B cell (primary cell): ENCODE measurements at places on chromosomes 16 and 17. TPM values are rescaled to one million over a fixed set of nuclear protein-coding genes. Genes with fewer than 3 reads are reported as not detected.

GRCh38 chr16:22216191-22216831, 10.2 kb downstream of the EEF2K start:
- no peak for DNase-seq

DNA sequence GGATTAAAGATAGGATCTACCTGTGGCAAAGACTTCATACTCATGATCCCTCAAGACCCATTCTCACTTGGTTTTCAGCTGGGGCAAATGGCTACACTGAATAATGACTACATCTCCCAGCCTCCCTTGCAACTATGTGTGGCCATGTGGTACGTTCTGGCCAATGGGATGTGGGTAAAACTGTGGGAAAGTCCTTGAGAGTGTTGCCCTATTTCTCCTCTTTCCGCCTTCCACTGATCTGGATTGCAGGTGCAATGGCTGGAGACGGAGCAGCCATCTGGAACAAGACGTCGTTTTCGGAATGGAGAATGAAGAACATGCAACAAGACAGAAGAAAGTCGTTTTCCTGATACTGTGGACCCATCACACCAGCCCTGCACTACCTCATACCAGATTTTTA, 48.5 kb downstream of the HAPSTR1 start:
- DNase-seq, result peak; percentile 50

DNA sequence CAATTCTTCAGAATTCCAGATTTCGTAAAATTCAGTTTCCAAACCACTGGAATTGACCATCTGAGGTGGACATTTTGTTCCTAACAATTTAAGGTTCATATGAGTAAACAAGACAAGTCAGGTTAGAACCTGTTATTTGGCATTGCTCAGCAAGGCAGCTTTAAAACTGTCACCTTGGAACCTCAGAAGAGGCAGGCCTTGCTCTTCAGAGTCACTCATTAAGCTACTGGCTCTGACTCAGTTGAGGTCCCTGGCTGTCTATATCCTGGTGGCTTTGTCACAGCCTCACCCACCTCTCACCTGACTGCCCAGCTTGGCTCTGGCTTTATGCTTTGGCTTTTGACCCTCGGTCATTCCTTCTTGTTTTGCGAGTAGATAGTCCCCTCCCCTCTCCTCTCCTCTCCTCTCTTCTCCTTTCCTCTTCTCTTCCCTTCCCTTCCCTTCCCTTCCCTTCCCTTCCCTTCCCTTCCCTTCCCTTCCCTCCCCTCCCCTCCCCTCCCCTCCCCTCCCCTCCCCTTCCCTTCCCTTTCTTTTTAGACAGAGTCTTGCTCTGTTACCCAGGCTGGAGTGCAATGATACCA, 238.4 kb downstream of the SHISA9 start:
- DNase-seq, result no peak

DNA sequence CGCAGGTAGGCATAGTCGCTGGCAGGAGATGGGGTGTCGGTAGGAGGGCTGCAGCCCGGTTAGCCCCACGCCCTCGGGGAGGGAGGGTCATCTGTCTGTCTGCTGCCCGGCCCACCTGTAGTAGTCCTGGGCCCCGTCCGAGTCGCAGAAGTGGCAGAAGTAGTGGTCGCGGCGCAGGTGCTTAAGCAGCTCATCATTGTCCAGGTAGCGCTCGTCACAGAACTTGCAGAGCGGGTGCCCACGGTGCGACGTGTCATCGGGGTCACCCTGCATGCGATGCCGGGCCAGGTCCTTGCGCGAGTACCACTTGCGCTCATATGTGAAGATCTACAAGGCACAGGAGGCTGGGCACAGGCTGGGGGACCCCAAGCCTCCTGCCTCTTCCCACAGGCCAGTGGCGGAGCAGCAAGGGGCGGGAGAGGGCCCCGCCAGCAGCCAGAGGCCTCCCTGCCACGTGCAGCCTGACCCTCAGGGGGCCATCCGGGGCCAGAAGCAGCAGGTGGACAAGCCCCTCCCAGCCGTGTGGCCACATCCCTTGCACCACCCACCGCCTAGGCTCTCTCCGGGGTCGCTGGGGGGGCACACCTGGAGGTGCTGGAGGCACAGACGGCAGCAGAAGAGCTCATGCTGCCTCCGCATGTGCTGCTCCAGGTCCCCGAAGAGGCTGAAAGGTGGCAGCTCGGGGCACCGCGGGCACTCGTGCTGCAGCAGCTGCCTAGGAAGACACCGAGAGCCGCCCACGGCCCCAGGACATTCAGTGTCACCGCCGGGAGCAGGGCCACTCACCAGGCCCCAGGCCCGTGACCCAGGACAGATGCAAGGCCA, 7.0 kb downstream of the ZNF598 start:
- no peak for DNase-seq

The CALCOCO2 gene
- 139 and 148 TPM in 2 replicates for total RNA-seq

- DNase-seq, result no peak
Observed at GRCh38 chr16:2726923-2727322, 6.9 kb upstream of the PRSS27 start.

The JPT1 gene
- total RNA-seq, result 37.6 and 37.8 TPM in 2 replicates

DNA sequence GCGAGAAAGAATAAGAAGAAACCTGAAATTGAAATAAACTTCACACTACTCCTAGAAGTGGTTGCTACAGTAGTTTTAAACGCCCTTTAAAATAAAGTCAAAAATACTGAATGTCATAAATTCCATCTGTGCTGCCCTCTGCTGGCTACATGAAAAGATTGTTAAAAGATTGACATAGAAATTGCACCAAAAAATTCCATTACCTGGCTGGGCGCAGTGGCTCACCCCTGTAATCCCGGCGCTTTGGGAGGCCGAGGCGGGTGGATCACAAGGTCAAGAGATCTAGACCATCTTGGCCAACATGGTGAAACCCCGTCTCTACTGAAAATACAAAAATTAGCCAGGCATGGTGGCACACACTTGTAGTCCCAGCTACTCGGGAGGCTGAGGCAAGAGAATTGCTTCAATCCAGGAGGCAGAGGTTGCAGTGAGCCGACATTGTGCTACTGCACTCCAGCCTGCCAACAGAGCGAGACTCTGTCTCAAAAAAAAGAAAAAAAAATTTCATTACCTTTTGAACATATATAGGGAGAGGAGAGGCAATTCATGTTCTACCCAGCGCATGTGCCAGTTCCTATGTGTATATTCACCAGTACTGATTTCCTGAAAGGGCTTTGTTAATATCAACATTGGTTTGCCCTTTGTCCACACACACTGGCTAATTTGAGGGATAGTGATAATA, 36.5 kb downstream of the CYTH1 start:
- DNase-seq, result peak; percentile 70

The ATP2A1 gene
- 0.84 and 1.1 TPM in 2 replicates for total RNA-seq

DNA sequence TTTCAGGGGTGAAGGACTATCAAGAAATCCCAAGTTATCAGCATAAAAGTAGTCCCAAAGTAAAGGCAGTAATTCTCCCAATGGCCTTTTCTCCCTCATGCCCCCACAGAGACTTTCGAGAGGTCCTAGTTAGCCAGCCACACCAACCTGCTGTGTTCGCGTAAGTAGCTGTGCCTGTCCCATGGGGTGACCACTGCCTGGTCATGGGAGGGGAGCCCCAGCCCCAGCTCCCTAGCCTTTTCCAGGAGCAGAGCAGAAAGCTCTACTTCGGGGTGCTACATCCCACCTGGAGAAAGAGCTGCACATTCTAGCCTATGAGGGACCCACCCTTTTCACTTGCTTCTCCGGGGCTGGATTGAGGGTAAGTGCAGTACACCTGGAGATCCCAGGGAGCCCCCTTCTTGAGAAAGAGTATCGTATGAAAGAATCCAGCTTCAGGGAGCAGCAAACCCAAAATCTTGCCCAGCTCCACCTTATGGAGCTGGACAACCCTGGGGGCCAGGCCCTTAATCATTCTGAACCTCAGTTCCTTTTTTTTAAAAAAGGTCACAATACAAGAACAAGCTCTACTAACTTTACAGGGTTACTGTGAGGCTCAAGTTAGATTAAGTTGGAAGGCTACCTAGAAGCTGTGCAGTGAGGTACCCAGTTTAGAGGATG, 8.6 kb upstream of the SOST start:
- DNase-seq, result no peak

DNA sequence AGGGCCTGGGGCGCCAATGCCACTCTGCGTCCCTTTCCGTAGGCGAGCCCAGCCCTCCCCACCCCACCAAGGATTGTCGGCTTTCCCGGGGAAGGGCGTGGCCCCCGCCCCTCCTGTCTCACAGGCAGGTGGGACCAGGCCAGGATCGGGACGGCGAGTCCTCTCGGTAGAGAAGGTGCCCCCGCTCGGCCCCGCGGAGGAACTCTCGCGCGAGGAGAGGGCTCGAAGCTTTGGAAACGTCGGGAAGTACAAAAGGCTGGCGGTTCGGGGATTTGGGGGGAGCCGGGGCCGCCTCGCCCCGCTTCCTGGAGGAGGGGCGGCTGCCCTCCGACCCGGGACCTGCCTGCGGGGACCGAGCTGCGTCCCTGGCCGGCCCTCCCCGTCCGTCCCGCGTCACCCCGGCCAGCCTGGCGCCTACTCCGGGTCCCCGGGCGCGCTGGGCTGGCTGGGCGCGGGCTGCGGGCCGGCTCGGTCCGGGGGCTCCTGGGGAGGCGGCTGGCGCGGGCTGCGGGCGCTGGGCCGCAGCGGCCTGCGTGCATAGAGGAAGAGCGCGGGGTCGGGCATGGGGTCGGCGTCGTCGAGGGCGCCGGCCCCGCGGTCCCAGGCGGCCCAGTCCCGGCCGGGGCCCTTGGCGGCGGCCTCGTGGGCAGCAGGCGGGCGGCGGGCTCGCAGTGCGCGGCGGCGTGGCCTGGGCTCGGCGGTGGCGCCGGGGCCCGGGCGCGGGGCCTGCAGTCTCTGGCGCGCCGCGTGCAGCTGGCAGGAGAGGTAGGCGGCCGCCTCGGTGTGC, 12.6 kb upstream of the CLUH start:
- DNase-seq, result no peak

The HOXB8 gene
- total RNA-seq, result not detected in 2 replicates

The CCL23 gene
- not detected in 2 replicates for total RNA-seq

The NOB1 gene
- total RNA-seq, result 44.9 and 49.6 TPM in 2 replicates

DNA sequence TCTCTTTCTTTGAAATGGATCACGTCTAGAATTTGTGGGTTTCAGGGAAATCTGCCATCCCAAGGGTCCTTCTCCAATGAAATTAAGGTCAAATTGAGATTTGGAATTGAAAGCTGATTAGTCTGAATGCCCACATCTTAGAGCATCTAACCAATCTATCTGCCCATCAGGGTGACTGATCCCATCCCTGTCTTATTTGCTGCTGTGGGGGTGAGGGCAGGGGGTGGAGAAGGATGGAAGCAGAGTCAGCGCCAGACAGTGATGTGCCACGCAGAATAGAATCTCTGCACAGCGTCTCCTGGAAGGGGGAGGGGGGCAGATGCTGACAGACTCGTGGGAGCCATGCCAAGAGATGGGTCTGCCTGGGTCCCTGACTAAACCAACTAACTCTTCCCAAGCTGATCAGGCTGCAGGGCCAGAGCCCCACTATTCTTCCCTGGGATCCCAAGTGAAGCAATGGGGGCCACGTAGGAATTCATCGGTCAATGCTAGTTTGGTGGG, 32.1 kb downstream of the CDK5RAP3 start:
- DNase-seq, result no peak

DNA sequence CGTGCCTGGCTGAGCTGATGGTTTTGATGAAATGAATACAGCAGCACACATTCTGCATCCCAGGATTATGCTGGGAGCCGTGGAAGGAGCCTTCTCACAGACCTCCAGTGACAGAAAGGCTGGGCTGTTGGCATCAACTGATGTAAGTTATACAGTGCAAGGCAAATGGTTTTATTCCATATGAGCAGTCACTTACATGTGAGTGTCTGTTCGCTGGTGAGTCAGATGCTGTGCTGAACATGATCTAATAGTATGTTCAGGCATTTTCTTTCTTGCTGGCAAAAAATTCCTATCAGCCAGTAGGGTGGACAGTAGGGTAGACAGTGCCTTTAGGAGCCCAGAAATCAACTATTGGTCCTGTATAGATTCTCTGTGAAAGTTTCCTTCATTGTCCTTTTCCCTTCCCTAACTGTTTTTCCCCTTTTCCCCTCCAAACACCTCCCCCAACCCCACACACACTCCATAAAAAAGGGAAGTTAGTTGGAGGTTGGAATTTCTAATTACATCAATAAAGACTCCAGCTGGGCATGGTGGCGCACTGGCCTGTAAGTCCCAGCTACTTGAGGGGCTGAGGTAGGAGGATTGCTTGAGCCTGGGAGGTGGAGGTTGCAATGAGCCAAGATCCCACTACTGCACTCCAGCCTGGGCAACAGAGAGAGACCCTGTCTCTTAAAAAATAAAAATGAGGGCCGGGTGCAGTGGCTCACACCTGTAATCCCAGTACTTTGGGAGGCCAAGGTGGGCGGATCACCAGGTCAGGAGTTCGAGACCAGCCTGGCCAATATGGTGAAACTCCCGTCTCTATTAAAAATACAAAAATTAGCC, 36.2 kb downstream of the LDHD start:
- no peak for DNase-seq

DNA sequence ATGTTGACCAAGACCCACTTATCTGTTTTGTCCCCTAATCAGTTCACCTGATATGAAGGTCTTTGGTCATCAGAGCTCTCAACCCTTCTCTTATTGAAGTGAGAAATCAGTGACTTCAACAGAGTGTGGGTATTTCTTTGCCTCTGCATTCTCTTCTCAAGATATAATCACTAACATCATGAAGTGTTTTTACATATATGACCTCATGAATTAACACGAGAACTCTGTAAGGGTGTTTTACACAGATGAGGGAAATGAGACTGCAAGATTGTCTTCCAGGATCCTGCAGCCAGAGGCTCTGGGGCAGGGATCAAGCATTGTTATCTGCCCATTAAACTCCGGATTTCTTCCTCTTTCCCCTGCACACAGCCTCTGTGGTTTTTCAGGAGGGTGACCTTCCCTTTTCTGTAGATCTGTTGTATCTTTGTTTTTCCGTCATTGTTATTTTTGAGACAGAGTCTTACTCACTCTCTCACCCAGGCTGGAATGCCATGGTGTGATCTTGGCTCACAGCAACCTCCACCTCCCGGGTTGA, 22.7 kb downstream of the LCMT1 start:
- DNase-seq, result no peak

DNA sequence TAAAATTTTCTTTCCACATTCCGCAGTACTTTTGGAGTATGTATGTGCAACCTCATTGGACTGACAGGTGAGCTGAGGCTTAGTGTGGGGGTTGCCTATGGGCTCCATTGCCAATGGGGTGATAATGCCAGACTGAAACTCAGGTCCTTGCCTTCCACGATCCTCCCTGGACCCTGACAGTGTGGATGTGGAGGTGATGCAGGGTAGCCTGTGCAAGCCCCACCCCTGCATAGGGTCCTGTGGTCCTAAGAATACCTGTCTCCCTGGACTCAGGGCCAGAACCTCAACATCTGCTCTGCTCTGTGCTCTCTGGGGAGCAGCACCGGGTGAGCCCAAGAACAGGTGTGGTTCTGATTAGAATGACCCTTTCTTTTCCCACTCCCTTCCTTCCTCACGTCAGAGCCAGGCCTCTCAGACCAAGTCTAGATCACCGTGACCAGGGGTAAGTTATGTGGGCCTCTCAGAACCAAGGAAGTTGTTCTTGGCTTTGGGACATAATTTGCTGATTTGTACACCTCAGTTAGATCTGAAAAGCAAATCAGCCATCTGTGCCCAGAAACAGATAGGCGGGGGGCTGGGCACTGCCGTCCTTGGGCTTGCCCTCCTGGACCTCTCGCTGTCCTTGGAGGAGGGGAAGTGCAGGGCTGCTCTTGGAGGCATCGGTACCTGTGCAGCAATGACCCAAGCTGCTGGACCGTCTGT, 8.4 kb upstream of the TNS4 start:
- DNase-seq, result no peak

- no peak for DNase-seq
Observed at GRCh38 chr16:75267631-75268264, 16.3 kb upstream of the BCAR1 start.

The SLC12A3 gene
- total RNA-seq, result 4.9 and 5.3 TPM in 2 replicates

- peak; percentile 25 for DNase-seq
Observed at GRCh38 chr17:82817947-82818346, 21.9 kb downstream of the ZNF750 start.
